RPMI7951 (cell line): ENCODE measurements at places on chromosomes 4 and X.

GRCh38 chrX:103275947-103276567, 493 bp downstream of the TCEAL5 start:
- DNase-seq: no peak

GRCh38 chr4:77209936-77210335, 52.9 kb downstream of the CCNG2 start:
- DNase-seq: no peak

- DNase-seq: no peak
Observed at GRCh38 chr4:72067051-72067450, 35.3 kb downstream of the NPFFR2 start.

DNA sequence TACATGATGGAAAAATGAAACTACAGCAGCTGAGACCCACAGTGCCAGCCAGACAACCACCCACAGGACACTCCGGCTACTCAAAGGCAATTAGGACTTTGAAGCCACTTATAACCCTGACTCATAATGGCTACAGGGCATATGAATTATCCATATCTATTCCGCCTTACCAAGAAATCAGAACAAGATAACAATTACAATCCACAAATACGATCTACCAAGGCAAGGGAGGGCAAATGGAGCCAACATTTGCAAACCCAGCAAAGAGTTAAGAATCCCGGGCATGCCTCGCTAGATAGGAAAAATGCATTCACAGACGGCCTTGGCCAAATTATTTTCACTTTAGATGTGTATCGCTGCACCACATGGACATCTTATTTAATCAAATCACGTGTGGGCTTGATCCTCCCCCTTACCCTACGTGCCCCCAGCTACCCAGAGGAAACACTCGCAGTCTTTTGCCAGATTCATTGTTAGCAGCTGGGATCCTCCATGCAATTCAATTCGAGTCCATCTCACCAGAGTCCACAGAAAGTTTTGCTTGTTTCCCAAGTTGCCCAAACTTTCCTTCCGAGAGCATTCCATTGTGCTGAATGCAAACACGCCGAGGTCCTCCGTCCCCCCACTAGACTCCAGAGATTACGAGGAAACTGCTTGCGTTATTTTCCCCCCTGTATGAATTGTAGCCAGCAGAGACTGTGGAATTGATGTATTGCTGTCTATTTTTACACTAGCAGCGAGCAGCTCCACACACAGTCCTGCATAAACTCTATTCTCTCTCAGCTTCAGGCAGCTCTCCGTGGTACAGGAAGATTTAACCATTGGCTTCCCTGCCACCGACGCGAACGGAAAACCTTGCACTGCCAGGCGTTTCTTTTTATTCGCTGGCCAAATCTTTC, 1.2 kb downstream of the PPARGC1A start:
- DNase-seq: peak; percentile 64

GRCh38 chr4:120293341-120293740, 226.7 kb upstream of the MAD2L1 start:
- DNase-seq: no peak

GRCh38 chr4:135244696-135245095, 1043.1 kb upstream of the PABPC4L start:
- no peak for DNase-seq

DNA sequence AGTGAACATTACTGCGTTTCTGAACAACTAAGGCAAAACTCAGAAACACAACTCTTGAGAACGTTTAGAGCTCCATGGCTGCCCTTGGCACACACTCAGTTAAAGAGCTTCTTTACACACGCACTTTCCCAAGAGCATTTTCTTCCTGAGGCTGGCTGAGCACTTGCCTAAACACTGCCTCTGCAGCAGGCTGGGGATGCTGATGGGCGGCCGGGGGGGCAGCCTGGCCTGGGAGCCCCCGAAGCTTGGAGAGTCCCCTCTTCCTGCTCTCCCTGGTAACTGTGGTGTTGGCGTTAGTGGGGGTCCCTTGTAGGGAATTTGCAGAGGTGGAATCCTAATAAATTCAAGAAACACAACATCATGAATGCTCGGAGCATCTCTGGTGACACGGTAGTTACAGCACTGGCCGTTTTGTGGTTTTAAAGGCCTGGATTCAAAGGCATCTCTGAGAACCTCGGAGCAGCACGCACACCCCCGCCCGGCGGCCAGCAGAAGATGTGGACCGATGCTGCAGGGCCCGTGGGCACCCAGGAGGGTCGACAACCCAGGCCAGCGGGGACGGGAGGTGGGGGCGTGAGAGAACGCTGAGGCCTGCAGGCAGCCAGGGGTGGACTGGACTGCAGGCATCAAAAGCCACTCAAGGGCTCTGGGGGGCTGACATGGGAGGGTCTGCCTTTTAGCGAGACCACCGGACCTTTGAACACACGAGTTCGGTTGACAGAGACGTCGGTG, 45.4 kb downstream of the FGFRL1 start:
- DNase-seq: no peak

DNA sequence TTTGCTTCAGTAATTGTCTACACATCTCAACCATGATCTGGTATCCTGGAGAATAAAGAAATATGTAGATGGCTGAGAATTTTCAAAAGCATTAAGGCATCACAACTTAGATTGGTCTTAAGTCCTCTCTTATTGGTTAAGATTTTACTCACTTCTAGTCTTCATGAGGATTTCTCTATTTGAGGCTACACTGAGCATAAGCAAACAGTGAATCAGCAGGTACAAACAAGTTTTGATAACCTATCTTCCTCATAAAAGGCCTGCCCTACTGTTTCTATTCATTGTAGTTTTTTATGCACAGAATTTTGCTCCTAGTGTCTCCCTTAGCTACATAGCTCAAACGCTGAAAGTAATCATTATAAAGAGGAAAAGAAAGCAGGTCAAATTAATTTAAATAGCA, 460.7 kb upstream of the RPS6KA3 start:
- DNase-seq: no peak

DNA sequence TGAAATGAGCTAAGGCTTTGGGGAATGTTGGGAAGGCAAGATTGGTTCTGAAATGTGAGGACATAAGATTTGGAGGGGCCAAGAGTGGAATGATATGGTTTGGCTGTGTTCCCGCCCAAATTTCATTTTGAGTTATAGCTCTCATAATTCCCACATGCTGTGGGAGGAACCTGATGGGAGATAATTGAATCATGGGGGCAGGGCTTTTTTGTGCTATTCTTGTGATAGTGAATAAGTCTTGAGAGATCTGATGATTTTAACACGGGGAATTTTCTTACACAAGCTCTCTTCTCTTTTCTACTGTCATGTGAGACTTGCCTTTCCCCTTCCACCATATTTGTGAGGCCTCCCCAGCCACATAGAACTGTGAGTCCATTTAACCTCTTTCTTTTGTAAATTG, 157.6 kb upstream of the C1QTNF7 start:
- no peak for DNase-seq

GRCh38 chr4:168995537-168996295, 14.3 kb downstream of the CBR4 start:
- DNase-seq: peak; percentile 28

- no peak for DNase-seq
Observed at GRCh38 chrX:34147345-34147744, 15.2 kb upstream of the FAM47A start.

DNA sequence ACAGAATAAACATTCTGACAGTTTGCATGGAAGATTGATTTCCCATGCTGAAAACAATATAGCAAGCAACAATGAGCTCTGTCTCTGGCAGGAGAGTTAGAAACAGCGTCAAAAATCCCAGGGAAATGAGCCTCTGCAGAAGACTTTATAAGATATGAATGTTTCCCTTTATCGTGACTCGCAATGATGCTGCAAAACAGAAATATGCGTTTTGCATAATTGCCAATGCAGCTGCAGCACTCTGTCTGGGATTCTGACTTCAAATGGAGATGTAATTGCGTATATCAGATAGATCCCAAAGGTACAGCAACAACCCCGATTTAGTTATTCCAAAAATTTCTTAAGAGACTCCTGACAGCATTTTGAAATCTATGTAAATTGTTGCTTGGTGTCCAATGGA, 702.4 kb upstream of the EPHA5 start:
- peak; percentile 3 for DNase-seq

- no peak for DNase-seq
Observed at GRCh38 chrX:116009861-116010710, 160.5 kb upstream of the AGTR2 start.

DNA sequence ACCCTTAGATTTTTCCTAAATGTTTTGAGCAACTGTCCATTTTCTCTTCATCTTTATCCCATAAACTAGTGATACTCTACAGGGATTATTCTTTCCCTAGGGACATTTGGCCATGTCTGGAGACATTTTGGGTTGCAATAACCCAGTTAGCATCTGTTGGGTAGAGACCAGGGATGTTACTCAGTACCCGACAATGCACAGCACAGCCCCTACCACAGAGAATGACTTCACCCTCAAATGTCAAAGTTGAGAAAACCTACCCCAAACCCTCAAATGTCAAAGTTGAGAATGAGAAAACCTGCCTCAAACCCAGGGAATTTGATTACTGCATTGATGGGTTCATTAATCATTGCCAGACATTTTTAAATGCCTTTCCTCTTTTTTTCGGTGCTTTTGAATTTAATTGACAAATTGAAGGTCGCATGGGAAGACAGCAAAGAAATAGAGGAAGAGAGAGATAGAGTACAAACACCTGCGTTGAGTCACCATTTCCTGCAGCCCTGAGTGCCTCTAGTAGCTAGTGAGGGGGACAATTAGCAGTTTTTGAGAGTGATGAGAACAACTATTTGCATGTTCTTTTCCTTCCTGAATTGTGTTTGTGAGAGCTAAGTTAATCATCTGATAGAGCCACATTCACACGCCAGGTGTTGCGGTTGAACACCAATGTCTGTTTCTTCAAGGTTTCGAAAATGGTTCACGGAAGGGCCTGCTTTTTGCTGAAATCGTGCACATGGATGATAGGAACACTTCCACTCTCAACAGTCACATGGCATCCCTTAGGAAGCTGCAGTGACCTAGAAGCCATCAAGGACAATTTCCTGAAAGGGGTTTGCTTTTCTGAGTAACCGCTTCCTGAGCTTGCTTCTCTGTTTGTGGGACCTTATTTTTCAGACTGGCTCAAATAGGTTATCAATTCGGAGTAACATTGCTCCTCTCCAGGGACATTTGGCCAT, 203.9 kb upstream of the VCX3A start:
- no peak for DNase-seq

GRCh38 chr4:41572516-41572915, 34.6 kb downstream of the LIMCH1 start:
- DNase-seq: no peak

DNA sequence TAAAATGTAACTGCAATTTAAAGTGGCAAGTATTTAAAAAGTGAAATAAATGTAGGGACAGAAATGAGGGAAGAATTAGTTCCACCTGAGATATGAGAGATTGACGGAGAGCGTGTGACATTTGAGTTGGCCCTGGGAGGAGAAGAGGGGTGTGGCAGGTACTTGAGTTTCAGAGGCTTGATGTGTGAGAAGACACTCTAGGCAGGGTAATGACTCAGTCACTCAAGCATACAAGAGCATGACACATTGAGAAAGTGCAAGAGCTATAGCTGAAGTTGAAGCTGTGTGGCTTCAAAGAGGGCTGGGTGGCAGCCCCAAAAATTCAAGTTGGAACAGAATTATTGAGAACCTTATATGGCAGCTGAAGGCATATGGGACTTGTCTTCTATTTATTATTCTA, 420.5 kb downstream of the SLITRK2 start:
- DNase-seq: no peak

DNA sequence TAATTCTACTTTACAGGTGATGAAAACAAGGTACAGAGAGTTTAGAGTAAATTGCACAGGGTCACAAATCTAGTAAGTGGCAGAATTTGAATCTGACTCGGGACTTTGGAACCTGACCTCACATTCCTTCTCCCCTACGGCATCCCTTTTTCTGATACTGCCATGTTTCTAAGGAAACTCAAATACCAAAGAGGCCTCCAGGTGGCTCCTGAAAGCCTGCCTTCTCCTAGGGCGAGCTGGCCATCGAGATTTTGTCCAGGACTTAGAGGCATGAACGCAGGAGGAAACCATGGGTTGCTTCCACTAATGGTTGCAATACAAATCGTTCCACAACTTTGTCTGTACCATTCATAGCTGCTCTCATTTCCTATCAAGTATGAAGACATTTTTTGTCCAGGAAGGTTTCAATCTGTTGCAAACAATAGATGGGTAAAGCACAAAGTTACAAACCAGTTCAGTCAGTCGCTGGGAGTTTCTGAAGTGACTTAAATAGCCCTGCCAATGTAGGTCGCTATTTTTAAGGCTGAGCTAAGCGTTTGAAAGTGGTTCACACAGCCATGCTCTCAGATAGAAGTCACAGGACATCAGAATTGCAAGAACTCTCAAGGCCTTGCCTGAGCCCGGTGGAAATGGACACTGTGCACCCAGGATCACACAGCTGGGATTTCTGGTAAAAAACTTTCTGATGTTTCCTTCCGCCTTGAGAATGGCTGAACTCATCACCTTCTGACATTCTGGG, 296.6 kb upstream of the PRPS2 start:
- no peak for DNase-seq

DNA sequence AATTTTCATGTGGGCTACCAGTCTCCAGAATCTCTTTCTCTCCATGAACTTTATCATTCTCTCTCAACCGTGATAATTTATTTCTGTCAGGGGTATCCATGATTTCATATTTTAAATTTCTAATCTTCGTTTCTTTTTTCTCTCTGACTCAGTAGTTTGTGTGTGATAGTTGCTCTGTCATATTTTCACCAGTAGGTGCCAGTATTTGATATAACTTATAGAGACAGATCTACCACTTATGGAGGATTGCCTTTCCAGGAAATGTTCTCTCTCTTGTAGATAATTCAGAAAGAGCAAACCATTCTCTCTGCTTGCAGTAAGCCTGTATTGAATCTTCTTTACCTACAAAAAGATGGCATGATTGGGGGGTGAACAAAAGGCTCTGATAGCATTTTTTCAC, 79.3 kb upstream of the DYNLT3 start:
- DNase-seq: peak; percentile 60

DNA sequence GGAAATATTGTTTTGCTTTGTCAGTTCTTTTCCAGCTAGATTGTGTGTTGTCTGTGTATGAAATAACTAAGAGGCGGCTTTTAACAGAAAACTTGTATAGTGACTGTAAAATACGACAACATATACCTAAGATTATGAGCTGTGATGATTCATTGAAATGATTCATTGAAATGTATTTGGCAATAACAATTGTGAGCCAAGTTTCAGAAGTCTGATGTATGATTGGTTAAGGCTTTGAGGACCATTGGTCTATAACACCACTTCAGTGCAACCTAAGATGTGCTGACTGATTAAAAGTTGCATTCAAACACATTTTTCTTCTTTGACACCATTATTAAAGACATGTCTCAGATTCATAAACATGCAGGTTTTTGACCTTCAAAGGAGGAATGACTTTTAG, 76.6 kb downstream of the PTPN13 start:
- peak; percentile 52 for DNase-seq

GRCh38 chrX:55489314-55490009, at the start of gene USP51:
USP51 (minus strand) TSS chrX:55489848; CDS start chrX:55488939, 909 bp downstream.
- DNase-seq: peak; percentile 10
